Activated CD8-positive, alpha-beta T cell treated with anti-CD3 and anti-CD28 coated beads for 36 hours (primary cell): ENCODE measurements at places on chromosomes 2 and 18.

GRCh38 chr18:4283746-4284291, 171.3 kb downstream of the DLGAP1 start:
- no peak for DNase-seq

- DNase-seq: no peak
Measured at GRCh38 chr2:60407398-60407797, 146.1 kb downstream of the BCL11A start.

DNA sequence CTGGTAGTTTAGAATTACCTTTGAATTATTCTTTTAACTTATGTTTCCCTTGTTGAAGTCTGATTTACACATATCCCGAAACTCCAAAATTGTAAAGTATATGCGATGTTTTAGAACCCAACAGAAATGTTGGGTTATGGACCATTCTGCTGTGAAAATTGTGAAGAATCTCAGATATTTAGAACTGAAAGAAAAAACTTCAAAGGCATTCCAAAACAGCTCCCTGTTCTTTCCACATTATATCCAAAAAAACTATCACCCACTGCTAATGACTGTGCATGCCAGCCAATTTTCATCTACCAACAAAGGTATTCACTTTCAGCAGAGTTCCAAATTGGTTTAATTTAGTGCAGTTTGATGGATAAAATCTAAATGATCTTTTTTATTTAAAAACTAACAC, 21.5 kb upstream of the PDE1A start:
- DNase-seq: no peak

DNA sequence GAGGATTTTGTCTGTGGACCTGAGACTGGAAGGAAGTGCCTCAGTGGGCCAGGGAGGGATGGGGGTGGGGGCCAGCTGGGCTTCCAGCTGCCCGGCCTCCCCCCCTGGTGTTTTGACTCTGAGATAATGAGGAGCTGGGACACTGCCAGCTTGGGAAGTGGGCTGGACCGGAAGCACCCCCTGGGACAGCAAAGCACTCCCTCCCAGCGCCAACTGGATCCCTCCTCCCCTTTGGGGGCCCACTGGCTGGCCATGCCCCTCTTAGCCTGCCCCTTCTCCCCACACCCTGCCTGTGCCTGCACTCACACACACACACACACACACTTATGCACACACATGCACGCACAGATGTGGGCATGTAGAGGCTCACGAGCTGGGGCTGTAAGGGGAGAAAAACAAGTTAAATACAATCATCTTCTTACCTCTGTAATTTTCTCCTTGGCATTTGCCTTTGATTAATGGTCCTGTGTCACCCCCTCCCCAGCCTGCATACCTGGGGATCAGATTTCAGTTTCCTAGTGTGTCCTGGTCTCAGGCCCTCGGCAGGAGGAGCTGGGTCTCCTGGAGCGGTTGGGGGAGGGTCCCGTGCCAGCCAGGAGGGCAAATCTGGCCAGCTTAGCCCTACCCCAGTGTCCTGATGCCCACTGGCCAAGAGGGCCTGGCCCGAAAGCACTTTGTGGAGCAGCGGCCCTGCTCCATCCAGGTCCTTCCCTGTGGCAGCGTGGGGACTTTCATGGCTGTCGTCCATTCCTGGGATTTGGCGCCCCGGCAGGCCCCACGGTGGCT, 3.6 kb downstream of the ITM2C start:
- no peak for DNase-seq

- DNase-seq: no peak
Measured at GRCh38 chr18:58268849-58269248, 224.8 kb downstream of the NEDD4L start.

- DNase-seq: peak; percentile 10
Measured at GRCh38 chr2:176189681-176190641, 1.5 kb downstream of the HOXD1 start.

GRCh38 chr18:8140841-8141501, 468.3 kb upstream of the RAB12 start:
- DNase-seq: no peak

- no peak for DNase-seq
Measured at GRCh38 chr2:182018218-182018617, 32.6 kb downstream of the PPP1R1C start.

GRCh38 chr2:185318271-185318724, 420.3 kb upstream of the FSIP2 start:
- DNase-seq: no peak

DNA sequence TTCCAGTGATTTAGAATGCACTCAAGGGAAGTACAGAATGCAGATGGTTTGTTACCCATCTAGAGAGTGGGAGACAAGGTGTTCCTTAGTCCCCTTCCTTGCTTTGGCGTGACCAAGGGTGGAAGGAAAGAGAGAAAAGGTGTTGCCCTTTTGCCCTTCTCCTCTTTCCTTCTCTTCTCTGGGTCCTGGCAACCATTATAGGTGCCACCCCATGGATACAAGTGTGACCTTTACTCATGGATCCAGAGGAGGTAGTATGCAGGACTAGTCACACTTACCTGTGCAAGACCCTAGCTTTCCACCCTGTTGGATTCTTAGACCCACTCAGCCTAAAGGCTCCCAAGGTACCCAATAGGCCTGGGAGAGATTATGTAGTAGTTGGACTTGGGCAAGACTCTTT, 11.6 kb upstream of the RBFA start:
- DNase-seq: no peak

GRCh38 chr18:68784071-68784470, 13.8 kb upstream of the CCDC102B start:
- no peak for DNase-seq

DNA sequence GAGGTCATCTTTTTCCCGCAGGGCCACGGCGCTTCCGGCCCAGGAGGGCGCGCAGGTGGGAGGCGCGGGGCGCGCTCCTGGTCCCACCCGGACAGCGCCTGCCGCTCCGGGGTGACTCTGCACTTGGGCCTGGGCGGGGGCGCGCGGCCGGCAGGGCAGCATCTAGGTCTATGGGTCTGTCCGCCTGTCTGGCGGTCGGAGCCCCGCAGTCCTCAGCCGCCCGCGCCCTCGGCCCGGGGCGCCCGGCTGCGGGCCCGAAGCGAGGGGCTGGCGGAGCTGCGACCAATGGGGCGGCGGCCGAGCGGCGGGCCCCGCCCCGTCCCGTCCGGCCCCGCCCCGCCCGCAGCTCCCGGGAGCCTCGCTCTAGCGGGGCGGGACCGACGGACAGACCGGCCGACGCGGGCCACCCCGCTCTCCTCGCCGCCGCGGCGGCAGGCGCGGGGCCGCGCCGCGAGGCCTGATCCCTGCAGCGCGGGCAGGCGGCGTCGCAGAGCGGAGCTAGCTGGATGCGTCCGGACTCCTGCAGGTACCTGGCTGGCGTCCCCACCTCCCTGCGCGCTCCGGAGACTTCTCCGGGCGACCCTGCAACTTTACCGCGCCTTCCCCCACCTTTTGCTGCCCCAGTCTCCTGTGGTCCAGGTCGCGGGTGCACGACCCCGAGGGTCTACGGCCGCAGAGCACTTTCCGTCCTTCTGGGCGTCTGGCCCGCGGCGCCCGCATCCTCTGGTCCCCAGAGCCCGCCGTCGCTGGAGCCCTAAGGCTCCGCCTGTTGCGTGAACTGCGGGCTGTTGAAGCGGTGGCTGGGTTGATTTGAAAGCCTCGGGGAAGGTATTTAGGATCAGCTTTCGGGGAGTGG, at the start of gene KCNS3:
Gene KCNS3, plus strand, starts transcription at position 387 of the 856 bp plus-strand sequence. CDS start 52,342 bp downstream, outside the sequence.
- peak; percentile 6 for DNase-seq

- peak; percentile 32 for DNase-seq
Measured at GRCh38 chr2:230665263-230665691, 47.4 kb upstream of the CAB39 start.

- DNase-seq: no peak
Measured at GRCh38 chr2:605674-606608, 71.3 kb downstream of the TMEM18 start.

DNA sequence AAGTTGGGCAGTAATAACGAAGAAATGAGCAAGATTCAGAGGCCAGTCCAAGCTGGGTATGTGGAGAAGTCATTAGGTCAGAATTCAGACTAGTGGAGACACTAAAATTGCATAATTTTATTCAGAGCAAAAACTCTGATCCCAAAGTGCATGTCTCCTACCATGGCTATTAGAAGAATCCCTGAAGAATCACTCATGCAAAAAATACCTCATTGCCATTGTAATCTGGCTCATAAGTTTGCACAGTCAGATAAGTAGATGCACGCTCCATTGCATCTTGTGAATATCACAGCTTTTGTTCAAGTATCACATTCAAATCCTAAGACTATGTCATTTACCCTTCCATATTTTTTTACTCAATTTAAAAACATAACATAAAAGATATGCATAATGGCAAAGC, 692.2 kb upstream of the KLHL29 start:
- no peak for DNase-seq

GRCh38 chr2:74921236-74921736, 37.2 kb upstream of the POLE4 start:
- no peak for DNase-seq

- no peak for DNase-seq
Measured at GRCh38 chr2:69589973-69590652, 53.4 kb downstream of the AAK1 start.

- DNase-seq: no peak
Measured at GRCh38 chr2:65511306-65511705, 78.9 kb upstream of the SPRED2 start.

- DNase-seq: no peak
Measured at GRCh38 chr18:62767321-62767720, 52.0 kb downstream of the PHLPP1 start.

GRCh38 chr2:161990036-161990435, 84.0 kb downstream of the DPP4 start:
- no peak for DNase-seq

DNA sequence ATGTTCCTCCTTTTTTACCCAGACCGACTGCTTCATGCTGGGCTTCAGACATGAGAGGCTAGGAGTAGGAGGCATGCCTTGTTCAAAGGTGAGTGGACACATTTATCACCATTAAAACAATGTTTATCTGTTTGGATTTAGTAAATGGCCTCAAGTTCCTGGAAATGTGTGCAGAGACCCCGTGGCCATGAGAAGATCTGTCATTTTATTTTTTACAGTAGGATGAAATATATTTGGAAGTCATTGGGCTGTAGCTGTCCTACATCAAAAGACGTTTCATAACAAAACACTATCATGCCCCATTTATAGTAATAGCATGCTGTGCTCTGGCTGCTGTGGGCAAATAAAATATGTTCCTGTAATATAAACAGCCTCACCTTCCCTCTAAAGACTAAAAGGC, 403.9 kb upstream of the TNP1 start:
- DNase-seq: no peak

DNA sequence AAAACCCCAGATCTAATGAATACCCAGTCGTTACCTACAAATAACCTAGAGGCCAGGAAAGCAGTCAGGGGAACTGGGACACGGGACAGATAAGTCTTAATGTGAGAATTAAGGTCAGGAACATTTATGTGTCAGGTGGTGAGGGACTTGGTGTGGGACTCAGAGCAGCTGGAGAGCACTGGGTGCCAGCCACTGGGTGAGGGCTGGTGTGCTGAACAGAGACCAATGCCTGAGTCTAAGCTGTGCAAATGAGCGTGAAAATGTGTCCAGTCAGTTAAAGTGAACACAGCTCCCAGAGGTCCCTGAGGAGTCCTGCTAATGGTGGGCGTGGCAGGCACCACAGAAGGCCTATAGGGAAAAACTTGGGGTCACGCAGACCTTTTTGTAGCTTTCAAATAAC, 225.9 kb downstream of the C1D start:
- DNase-seq: no peak

DNA sequence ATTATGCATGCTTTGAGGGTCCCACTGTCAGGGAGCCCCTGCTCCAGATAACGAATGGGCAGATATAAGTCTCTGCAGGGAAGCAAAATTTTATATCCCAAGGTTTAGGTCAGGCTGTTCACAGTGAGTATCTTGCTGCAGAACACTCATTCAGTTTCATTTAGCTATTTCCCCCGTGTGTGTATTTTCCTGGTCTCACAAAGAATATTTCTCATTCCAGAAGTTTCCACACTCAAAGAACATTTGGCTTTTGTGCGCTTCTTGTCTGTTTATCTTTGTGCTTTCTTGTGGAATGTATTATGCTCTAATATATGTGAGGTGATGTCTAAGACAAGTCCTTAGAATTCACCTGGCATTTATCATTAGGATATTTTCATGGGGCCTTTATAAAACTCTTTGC, 140.4 kb upstream of the MMADHC start:
- DNase-seq: no peak

DNA sequence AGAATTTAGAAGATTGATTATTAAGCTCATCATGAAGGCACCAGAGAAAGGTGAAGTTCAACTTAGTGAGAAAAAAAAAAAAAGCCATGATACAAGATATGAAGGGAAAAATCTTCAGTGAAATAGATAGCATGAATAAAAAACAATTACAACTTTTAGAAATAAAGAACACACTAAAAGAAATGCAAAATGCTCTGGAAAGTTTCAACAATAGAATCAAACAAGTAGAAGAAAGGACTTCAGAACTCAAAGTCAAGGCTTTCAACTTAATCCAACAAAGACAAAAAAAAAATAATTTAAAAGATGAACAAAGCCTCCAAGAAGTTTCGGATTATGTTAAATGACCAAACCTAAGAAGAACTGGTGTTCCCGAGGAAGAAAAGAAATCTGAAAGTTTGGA, 105.5 kb downstream of the GRB14 start:
- DNase-seq: no peak

DNA sequence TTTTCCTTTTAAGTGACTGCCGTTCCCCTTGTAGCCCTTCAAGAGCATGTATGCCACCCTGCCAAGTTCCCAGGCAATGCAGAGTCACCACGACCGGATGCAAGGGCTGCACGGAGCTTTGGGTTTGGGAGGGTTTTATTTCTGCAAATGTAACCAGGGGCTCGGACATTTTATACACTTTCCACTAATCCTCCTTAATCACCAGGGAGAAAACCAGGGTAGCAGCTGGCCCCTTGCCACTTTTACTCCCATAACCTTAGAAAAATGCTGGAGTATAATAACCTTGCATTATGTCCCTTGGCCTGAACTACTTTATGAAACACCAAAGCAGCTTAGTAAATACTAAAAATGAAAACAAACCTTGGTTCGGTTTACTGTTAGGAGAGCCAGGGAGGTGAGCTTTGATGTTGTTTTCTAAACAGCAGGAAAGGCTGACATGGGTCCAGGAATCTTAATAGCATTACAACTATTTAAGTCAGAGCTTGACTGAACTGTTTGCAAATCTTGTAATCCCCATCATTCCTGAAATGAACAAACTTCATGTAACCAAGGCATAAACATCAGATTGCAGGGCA, 152.8 kb upstream of the RIOK3 start:
- no peak for DNase-seq

DNA sequence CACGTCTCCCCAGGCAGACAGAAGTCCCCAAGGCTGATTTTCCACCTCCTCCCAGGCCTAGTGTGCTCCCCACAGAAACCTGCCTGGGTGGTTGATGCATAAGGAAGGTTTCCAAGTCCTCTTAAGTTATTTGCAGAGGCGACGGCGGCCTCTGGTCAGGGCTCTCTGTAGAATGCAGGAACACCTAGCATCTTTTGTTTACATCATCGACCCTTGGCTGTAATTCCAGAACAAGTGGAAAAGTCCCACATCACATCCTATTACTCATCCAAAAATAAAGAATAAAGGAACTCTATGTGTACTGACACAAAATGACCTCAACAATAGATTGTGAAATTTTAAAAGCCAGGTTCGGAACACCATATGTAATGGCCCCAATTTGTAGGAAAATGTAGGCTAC, 211.1 kb downstream of the ALPK2 start:
- DNase-seq: no peak
